Activated T-helper 1 cell treated with anti-CD3 and anti-CD28 coated beads, Interleukin-12 subunit alpha, Interleukin-12 subunit beta, Interleukin-2, Interleukin-4 antibody, amounts not matched to agents 30 ng/mL and 10 ng/mL and 1 ng/mL, durations not matched to agents 14 hours and 24 hours and 36 hours (primary cell): ENCODE measurements at places on chromosomes 4 and X. TPM values are rescaled to one million over a fixed set of nuclear protein-coding genes. Genes with fewer than 3 reads are reported as not detected.

Gene SMIM31
- not detected in 2 replicates for total RNA-seq

DNA sequence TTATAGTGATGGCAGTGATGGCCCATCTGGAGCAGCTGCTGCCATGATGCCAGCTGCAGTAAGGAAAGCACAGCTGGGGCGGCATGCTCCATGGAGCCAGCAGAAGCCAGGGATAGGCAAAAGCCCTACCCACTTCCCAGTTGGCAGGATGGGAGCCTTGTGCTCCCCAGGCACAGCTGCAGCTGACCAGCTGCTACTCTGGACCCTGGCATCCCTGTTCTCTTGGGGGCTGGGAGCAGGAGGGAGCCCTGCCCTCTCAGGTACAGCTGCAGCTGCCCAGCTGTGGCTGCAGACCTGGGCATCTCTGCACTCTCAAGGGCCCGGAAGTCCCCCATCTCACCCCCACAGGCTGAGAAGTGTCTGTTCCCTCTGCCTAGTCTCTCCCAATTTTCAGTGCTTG lies 531.9 kb downstream of the PCDH18 start:
- no peaks in the 10 kb centered on the region for H3K4me1 ChIP-seq
- no peak for DNase-seq
- no peak overlapping the region for H3K27ac ChIP-seq
- no peaks in the 10 kb centered on the region for H3K36me3 ChIP-seq
- H3K4me3 ChIP-seq, result no peak overlapping the region
- no peaks in the 10 kb centered on the region for H3K27me3 ChIP-seq

DNA sequence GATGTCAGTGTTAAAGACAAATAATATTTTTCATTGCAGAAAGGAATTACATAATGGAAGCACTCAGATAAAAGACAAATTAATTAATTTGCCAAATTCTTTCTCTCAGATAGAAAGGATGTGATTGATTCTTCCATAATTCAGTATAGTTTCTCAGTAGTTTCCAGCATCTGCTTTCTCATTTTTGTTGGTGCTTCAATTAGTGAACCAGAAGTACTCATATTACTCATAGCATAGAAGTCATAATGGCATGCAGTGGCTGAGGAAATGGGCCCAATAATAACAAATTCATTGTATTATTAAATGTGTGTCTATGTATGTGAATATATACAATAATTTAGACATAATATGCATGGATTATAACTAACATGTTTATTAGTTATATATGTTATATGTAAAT lies 393.3 kb upstream of the TRAM1L1 start:
- H3K4me1 ChIP-seq, result no peaks in the 10 kb centered on the region
- no peaks in the 10 kb centered on the region for H3K36me3 ChIP-seq
- DNase-seq, result no peak
- H3K27ac ChIP-seq, result no peak overlapping the region

- no peaks in the 10 kb centered on the region for H3K27me3 ChIP-seq
- DNase-seq, result no peak
- H3K36me3 ChIP-seq, result no peaks in the 10 kb centered on the region
- no peak overlapping the region for H3K4me3 ChIP-seq
- H3K27ac ChIP-seq, result no peak overlapping the region
Observed at GRCh38 chrX:8946563-8946962, 87.4 kb downstream of the FAM9B start.

GRCh38 chr4:23943478-23943877 lies 53.6 kb upstream of the PPARGC1A start:
- no peak overlapping the region for H3K27ac ChIP-seq
- H3K4me3 ChIP-seq, result no peak overlapping the region
- DNase-seq, result no peak
- no peaks in the 10 kb centered on the region for H3K4me1 ChIP-seq

Gene DNAAF6
- not detected in 2 replicates for total RNA-seq

- H3K27ac ChIP-seq, result no peak overlapping the region
- no peaks in the 10 kb centered on the region for H3K27me3 ChIP-seq
- DNase-seq, result no peak
- H3K4me3 ChIP-seq, result no peak overlapping the region
Observed at GRCh38 chrX:115616943-115617563, 56.1 kb downstream of the PLS3 start.

Gene BEND2
- total RNA-seq, result not detected in 2 replicates

DNA sequence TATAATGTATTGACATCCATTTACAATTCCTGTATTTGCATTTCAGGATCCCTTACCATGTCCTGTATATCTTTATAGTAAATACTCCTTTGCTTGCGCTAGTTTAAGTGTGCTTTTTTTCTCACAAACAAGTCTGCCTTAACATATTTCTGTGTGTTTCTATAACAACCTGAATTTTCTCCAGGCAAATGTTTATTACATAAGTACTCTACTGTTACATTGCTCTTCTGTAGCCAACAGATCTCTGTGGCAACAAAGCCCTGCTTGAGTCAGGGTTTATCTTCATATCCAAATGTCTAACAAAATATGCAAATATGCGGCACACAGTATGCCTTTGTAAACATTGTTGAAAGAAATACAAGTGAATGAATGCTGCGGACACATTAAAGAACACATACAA lies 625.5 kb downstream of the TLL1 start:
- no peak for DNase-seq
- H3K36me3 ChIP-seq, result no peaks in the 10 kb centered on the region
- no peak overlapping the region for H3K4me3 ChIP-seq
- no peak overlapping the region for H3K27ac ChIP-seq
- no peaks in the 10 kb centered on the region for H3K27me3 ChIP-seq

GRCh38 chr4:150242820-150243458 lies 164.7 kb downstream of the DCLK2 start:
- H3K27me3 ChIP-seq, result peaks cover 11% of the 10 kb centered on the region
- DNase-seq, result no peak
- no peak overlapping the region for H3K4me3 ChIP-seq

DNA sequence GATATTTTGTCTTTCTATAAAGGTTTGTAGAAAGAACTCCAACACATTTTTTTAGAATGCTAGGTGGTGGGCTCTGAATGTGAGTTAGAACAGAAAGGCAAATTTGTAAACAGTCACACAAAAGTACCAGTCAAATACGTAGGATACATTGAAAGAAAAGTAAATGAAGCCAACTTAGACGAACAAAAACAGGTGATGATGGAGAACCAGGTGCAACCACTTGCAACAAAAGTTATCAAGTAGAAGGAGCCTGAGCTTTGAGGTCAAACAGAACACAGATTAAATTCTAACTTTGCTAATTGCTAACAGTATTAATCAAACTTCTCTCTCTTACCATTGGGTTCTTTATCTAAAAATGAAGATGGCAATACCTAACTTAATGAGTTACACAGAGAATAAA lies 62.7 kb upstream of the DAPP1 start:
- H3K27me3 ChIP-seq, result peaks cover 1% of the 10 kb centered on the region
- no peaks in the 10 kb centered on the region for H3K4me1 ChIP-seq
- H3K36me3 ChIP-seq, result no peaks in the 10 kb centered on the region
- no peak overlapping the region for H3K4me3 ChIP-seq

GRCh38 chrX:110316351-110317060 lies 1.4 kb downstream of the AMMECR1 start:
- H3K27me3 ChIP-seq, result peaks cover 8% of the 10 kb centered on the region

Gene TLL1
- not detected in 2 replicates for total RNA-seq

DNA sequence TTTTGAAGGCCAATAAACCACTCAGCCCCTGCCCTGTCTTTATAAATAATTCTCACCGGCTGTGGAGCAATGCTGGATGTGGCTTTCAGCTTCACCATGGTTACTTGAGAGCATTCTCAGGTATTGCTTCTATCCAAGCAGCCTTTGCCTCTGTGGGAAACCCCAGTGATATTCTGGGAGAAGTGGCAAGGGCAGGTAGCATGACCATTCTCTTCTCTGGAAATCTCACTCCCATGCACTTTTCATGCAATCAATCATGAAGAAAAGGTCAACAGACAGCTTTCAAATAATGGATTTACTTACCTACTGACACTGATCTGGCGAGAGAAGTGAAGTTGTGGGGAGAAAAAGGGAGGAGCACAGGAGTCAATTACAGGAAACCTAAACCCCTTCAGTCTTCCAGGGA lies 49.5 kb downstream of the UNC5C start:
- no peaks in the 10 kb centered on the region for H3K4me1 ChIP-seq
- peaks cover 3% of the 10 kb centered on the region for H3K27me3 ChIP-seq
- H3K36me3 ChIP-seq, result no peaks in the 10 kb centered on the region
- no peak overlapping the region for H3K27ac ChIP-seq
- no peak overlapping the region for H3K4me3 ChIP-seq

DNA sequence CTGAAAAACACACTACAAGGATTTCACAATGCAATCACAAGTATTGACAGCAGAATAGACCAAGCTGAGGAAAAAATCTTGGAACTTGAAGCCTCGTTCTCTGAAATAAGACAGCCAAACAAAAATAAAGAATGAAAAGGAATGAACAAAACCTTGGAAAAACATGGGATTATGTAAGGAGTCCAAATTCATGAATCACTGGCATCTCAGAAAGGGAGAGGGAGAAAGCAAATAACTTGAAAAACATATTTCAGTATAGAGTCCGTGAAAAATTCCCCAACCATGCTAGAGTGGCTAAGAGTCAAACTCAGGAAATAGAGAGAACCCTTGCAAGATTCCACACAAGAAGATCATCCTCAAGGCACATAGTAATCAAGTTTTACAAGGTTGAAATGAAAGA lies 178.5 kb upstream of the CTSO start:
- no peak for DNase-seq
- no peaks in the 10 kb centered on the region for H3K27me3 ChIP-seq

GRCh38 chr4:152255437-152255836 lies 280.5 kb downstream of the FBXW7 start:
- no peak overlapping the region for H3K27ac ChIP-seq
- H3K4me3 ChIP-seq, result no peak overlapping the region
- H3K27me3 ChIP-seq, result no peaks in the 10 kb centered on the region
- DNase-seq, result peak; percentile 70
- no peaks in the 10 kb centered on the region for H3K4me1 ChIP-seq

- H3K4me1 ChIP-seq, result no peaks in the 10 kb centered on the region
- H3K4me3 ChIP-seq, result no peak overlapping the region
- no peaks in the 10 kb centered on the region for H3K27me3 ChIP-seq
- no peaks in the 10 kb centered on the region for H3K36me3 ChIP-seq
- DNase-seq, result no peak
- no peak overlapping the region for H3K27ac ChIP-seq
Observed at GRCh38 chr4:183012879-183013729, 86.0 kb upstream of the WWC2 start.

GRCh38 chr4:40173470-40173875 lies 23.4 kb upstream of the RHOH start:
- H3K27ac ChIP-seq, result peak overlapping the region; percentile 37
- no peak for DNase-seq
- H3K27me3 ChIP-seq, result peaks cover 8% of the 10 kb centered on the region
- H3K36me3 ChIP-seq, result peaks cover 5% of the 10 kb centered on the region

- peaks cover 47% of the 10 kb centered on the region for H3K4me1 ChIP-seq
- H3K4me3 ChIP-seq, result no peak overlapping the region
- no peaks in the 10 kb centered on the region for H3K27me3 ChIP-seq
- peak overlapping the region; percentile 62 for H3K27ac ChIP-seq
Observed at GRCh38 chr4:26058537-26058936, 144.5 kb downstream of the SMIM20 start.

GRCh38 chr4:138562544-138562991 lies 320.4 kb upstream of the SLC7A11 start:
- H3K27ac ChIP-seq, result no peak overlapping the region
- H3K4me3 ChIP-seq, result no peak overlapping the region
- no peaks in the 10 kb centered on the region for H3K4me1 ChIP-seq
- H3K27me3 ChIP-seq, result no peaks in the 10 kb centered on the region
- H3K36me3 ChIP-seq, result no peaks in the 10 kb centered on the region

DNA sequence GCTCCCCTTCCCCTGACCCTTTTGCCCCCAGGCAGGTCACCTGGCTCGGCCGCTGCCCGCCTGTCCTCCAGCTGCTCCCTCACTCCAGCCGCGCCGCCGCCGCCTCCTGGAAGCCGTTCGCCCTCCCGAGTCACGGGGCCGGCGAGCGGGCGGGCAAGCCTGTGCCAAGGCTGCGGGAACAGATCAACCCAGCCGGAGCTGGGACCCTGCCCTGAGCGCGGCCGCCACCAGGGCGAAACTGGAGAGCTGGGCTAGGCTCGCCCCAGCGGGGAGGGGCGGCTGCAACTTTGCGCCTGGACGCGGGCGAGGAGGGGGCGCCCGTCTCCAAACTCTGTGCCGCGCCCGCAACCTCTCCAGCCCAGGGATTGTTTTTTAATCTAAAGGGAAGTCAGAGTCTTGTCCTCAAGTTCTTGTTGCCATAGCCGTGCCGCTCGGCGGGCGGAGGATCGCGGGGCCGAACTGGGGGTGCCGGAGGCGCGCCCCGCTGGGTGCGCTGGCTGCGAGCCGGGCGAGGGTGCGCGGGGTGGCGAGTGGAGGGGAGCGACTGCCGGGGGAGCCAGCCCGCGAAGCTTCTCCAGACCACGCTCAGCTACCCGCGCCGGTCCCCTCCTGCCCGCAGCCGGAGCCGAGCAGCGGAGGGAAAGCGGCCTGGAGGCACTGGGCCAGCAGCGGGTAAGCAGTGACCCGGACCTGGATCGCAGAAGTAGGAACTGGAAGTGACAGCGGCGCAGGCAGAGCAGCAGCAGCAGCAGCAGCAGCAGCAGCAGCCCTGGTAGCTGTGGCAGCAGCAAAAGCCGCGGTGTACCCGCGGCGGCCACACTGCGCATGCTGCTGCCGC lies 13.4 kb downstream of the ARHGEF6 start:
- no peaks in the 10 kb centered on the region for H3K27me3 ChIP-seq
- H3K4me3 ChIP-seq, result peak overlapping the region; percentile 80
- DNase-seq, result peak; percentile 17
- H3K27ac ChIP-seq, result peak overlapping the region; percentile 92
- H3K36me3 ChIP-seq, result peaks cover 10% of the 10 kb centered on the region
- peaks cover 56% of the 10 kb centered on the region for H3K4me1 ChIP-seq

DNA sequence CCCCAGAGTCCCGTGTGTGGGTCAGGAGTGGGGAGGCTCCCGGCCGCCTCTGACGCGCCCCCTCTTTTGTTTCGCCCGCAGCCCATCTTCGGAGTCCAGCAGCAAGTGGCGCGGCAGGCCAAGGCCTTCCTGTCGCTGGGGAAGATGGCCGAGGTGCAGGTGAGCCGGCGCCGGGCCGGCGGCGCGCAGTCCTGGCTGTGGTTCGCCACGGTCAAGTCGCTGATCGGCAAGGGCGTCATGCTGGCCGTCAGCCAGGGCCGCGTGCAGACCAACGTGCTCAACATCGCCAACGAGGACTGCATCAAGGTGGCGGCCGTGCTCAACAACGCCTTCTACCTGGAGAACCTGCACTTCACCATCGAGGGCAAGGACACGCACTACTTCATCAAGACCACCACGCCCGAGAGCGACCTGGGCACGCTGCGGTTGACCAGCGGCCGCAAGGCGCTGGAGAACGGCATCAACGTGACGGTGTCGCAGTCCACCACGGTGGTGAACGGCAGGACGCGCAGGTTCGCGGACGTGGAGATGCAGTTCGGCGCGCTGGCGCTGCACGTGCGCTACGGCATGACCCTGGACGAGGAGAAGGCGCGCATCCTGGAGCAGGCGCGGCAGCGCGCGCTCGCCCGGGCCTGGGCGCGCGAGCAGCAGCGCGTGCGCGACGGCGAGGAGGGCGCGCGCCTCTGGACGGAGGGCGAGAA lies 117.5 kb downstream of the DCTD start:
- H3K4me1 ChIP-seq, result no peaks in the 10 kb centered on the region
- H3K27ac ChIP-seq, result no peak overlapping the region
- H3K27me3 ChIP-seq, result peaks cover 4% of the 10 kb centered on the region
- H3K4me3 ChIP-seq, result no peak overlapping the region
- DNase-seq, result no peak

Gene GIMD1
- not detected in 2 replicates for total RNA-seq

Gene PHEX
- total RNA-seq, result 12.8 and 14.3 TPM in 2 replicates

GRCh38 chr4:149723065-149723464 lies 92.6 kb downstream of the IQCM start:
- no peak overlapping the region for H3K4me3 ChIP-seq
- no peak for DNase-seq
- H3K27ac ChIP-seq, result no peak overlapping the region
- H3K27me3 ChIP-seq, result no peaks in the 10 kb centered on the region
